Lung (tissue), 17 donors: ENCODE measurements at places on chromosomes 1 and 21. TPM values are rescaled to one million over a fixed set of nuclear protein-coding genes. Genes with fewer than 3 reads are reported as not detected.
A peak's percentile ranks its signal among the peaks of the same experiment; 100 is the strongest.

GRCh38 chr1:21302747-21303715 lies 12.8 kb upstream of the ECE1 start:
- H3K4me3 ChIP-seq: no peak overlapping the region
- H3K36me3 ChIP-seq: no peaks in the 10 kb centered on the region
- H3K27me3 ChIP-seq: no peaks in the 10 kb centered on the region
- peak overlapping the region; percentile 68 for H3K27ac ChIP-seq
- DNase-seq: no peak
- peaks cover 14% of the 10 kb centered on the region for H3K4me1 ChIP-seq

GRCh38 chr1:245313576-245313975 lies 158.8 kb downstream of the KIF26B start:
- H3K4me3 ChIP-seq: no peak overlapping the region
- H3K36me3 ChIP-seq: no peaks in the 10 kb centered on the region
- DNase-seq: no peak
- H3K4me1 ChIP-seq: no peaks in the 10 kb centered on the region
- H3K27ac ChIP-seq: no peak overlapping the region
- H3K27me3 ChIP-seq: no peaks in the 10 kb centered on the region

GRCh38 chr1:160776178-160776577 lies 19.8 kb upstream of the LY9 start:
- H3K4me3 ChIP-seq: no peak overlapping the region
- H3K36me3 ChIP-seq: no peaks in the 10 kb centered on the region
- peaks cover 4% of the 10 kb centered on the region for H3K4me1 ChIP-seq
- H3K27me3 ChIP-seq: no peaks in the 10 kb centered on the region

Gene APCS
- polyA plus RNA-seq: not detected
